ENCODE measurements at places on chromosomes 4 and X.

DNA sequence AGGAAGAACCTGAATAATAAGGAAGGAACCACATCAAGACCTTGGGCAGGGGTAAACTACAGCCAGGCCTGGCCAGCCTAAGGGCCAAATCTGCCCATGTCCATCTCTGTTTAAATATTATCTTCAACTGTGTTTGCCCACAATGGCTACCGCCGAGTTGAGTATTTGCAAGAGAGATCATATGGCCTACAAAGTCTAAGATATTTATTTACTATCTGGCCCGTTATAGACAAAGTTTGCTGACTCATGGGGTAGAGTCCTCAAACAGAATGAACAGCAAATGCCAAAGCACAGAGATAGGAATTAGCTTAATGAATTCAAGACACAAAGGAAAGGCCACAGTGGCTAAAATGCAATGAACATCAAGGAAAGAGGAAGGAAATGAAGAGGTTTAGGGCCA, 44.8 kb downstream of the RPS6KA3 start:
- no peak for DNase-seq

- no peak for DNase-seq
These were observed 132.2 kb upstream of the NDP start for GRCh38 chrX:44105228-44105913.

DNA sequence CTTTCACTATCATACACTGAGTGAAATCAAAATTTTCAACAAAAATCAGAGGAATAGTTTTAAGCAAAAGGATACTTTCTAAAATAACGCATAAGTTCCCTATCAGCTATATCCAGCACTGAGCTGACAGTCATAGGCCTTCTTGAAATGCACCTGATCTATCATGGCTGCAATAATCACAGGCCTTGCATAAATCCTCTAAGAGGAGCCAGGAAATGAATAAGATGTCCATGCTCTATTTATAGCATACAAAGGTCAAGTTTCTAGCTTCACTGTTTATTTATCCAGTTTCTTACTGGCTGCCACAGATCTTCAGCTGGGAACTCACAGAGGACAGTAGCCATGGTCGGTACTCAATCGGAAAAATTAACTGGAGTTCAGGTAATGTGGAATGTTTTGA, 235.9 kb upstream of the DMD start:
- no peak for DNase-seq

DNA sequence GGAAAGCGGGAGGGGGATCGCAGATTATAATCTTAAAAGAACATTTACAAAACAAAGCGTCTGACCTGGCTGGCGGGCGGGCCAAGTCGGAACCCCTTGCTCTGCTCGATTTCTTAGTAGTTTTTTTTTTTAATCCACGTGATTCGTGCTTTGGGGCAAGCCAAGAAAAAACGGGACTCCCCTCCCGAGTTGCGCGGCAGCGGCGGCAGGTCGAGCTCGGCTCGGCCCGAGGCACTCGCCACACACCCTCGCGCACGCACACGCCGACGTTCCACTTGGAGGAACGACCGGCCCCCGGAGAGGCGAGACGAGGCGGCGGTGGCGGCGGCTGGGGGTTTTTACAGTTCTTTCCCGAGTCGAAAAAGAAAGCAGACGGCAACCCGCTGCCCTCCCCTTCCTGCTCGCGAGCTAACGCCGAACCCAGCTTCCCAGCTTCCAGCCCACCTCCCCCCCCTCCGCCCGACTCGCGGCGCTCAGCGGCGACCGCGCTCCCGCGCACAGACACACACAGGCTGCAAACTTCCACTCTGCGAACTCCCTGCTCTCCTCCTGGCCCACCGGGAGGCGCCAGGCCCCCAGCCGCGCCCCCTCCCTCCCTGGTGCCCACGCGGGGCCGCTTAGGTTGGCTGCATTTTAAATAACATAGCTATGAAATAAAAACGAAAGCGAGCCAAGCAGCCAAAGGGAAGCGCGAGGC, 1.2 kb downstream of the BCOR start:
- DNase-seq: peak; percentile 78
